Suppressor macrophage treated with lipopolysaccharide for 4 hours (primary cell): ENCODE measurements at places on chromosomes 6 and 20.

DNA sequence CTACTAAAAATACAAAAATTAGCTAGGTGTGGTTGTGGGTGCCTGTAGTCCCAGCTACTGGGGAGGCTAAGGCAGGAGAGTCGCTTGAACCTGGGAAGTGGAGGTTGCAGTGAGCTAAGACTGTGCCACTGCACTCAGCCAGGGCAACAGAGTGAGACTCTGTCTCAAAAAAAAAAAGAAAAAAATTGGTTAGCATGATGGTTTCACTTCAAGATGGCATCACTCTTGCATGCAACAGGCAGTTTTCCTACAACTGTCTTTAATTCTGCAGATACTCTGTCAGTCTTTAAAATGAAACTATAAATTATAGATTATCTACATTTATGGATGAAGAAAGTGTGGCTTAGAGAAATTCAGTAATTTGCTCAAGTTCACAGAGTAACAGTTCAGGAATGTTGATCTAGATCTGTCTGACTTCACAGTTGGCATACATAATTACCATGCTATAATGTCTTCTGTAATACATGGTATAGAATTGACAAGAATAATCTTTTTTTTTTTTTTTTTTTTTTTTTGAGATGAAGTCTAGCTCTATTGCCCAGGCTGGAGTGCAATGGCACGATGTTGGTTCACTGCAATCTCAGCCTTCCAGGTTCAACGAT lies 27.0 kb downstream of the ITCH start:
- no peak for DNase-seq

DNA sequence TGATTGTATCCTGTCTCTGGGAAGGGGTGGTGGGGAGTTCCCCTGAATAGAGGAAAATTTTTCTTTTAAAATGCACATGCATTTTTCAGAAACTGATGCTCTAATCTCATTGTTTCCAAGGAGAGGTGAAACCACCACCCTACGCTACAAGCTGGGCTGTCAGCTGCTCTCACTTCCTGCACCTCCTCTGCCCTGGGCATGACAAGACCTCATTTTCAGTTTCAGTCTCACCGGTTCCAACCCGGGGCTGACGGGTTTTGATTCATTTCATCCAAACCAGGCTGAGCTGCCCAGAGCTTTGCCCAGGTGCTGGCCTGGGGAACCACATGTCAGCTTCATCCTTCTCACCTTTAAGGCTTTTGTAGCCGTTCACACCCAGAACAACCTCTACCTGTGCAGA lies 99.7 kb downstream of the EYA2 start:
- peak; percentile 28 for DNase-seq

- DNase-seq: peak; percentile 44
Measured at GRCh38 chr20:23078351-23079015, 7.6 kb downstream of the CD93 start.

DNA sequence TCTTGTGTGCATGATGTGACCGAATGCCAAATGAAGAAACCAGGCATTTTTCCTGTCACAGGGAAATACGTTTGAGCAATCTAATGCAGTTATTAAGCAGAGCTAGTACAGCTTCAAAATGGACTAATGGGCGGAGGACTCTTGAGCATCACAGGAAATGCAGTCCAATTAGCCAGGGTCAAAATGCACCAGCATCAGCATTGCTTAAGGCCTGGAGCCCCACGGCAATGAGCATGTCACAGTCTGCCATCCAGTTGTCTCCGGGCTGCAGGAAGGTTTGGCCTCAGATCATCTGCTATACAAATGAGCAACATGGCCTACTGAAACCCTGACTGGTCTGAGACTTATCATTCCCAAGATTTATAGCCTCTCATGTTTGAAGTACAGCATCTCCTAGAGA lies 652.1 kb upstream of the SLC35B3 start:
- no peak for DNase-seq

DNA sequence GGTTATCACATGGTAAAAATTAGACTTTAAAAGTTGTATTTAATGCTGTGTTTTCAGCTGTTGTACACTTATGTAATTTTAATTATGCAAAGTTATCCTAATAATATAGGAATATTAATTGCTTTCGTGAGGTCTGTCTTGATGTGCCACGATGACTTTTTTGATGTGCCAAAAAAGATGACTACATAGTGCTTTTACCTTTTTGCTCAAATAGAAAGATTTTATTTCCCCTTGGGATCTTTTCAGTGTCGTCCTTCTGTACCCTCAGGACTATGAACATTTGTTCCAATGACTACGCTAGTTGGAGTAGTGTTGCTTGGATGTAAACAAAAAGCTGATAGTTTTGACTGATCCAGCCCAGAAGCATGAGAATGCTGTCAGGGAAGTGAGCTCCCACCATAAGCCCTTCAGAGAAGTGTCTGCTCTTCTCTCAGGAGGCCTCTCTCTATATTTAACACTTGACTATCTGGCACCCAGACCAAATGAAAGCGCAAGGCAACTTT lies 1.2 kb upstream of the CD164 start:
- no peak for DNase-seq

GRCh38 chr20:17317341-17317740 lies 90.5 kb downstream of the PCSK2 start:
- no peak for DNase-seq
